ENCODE measurements at places on chromosomes 1 and 21.

GRCh38 chr1:224404916-224405603 is 29.5 kb downstream of the WDR26 start:
- DNase-seq = no peak

GRCh38 chr1:237901299-237901934 is 10.7 kb upstream of the ZP4 start:
- no peak for DNase-seq

- no peak for DNase-seq
Measured at GRCh38 chr1:87719658-87720057, 391.0 kb downstream of the LMO4 start.

DNA sequence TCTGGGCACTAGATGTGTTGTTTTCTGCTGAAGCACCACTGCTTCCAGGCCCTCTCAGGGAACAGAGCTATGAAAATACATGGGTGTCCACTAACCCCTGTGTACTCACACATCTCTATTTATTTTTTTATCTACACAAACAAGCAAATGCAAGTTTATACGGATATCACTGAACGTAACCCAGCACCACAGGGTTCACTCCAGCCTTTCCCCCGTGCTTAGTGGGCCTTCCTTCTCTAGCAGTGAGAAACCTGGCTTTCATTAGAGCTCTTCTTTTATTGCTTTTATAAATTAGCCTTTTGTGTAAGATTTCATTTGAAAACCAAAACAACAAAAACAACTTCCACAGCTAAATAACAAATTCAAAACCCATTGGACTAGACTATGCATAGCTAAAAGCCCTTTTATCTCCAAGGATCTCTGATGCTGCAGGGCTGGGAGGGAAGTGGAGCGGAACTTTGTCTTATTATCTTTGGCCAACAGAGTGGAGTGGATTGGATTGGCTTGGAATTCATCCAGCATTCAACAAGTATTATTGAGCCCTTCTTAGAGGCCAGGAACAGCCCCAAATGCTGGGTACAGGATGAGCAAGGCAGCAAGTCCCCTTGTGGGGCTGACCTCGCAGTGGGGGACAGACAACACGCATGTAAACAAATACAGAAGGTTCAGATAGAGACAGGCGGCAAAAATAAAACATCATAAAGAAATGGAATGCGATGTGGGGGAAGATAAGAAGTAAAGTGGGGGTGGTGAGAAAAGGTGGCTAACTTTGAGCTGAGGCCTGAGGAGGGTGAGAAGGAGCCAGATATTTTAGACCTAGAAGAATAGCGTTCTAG is 371.8 kb upstream of the POU3F1 start:
- DNase-seq = no peak

DNA sequence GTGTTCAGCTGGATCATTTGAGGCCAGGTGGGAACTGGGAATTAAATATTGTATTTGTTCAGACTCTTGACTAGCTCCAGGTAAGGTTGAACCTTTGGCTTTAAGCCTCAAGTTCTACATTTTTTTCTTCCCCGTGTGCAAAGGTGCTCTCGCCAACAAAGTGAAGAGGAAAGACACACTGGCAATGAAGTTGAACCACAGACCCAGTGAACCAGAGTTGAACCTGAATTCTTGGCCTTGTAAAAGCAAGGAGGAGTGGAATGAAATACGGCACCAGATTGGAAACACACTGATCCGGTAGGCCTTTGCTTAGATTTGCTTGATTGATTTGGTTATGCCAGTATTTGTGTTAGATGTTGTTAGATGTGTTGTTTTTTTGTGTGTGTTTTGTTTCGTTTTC is 25.5 kb upstream of the RCC1 start:
- no peak for DNase-seq

DNA sequence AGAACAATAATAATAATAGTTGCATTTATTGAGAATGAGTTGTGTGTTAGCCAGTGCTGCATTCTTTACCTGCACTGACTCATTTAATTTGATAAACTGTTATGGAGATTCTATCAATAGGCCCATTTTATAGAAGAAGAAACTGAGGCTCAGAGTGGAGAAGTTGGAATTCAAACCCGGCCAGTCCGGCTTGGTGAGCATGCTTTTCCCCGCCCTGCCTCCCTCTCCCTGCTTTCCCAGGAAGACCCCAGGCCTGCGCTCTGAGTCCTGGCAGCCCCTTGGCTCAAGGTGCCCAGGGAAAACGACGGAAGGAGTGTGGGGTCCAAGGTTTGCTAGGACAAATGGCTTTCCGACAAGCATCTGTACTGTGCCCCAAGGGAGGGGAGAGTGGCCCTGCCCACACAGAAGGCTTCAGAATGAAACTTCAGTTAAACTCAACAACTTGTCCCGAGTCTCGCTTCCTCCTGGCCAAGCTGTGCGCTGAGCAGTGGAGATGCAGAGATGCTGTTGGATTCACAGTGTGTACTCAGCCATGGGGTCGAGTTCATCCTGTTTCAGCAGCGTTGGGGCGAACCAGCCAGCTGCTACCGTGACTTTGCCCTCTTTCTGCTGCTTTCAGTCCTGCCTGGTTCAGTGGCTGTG is 23.3 kb upstream of the PADI6 start:
- DNase-seq = no peak

- no peak for DNase-seq
Measured at GRCh38 chr1:222096883-222097282, 355.0 kb upstream of the DUSP10 start.

- peak; percentile 76 for DNase-seq
Measured at GRCh38 chr1:41513383-41513735, 28.9 kb upstream of the EDN2 start.

DNA sequence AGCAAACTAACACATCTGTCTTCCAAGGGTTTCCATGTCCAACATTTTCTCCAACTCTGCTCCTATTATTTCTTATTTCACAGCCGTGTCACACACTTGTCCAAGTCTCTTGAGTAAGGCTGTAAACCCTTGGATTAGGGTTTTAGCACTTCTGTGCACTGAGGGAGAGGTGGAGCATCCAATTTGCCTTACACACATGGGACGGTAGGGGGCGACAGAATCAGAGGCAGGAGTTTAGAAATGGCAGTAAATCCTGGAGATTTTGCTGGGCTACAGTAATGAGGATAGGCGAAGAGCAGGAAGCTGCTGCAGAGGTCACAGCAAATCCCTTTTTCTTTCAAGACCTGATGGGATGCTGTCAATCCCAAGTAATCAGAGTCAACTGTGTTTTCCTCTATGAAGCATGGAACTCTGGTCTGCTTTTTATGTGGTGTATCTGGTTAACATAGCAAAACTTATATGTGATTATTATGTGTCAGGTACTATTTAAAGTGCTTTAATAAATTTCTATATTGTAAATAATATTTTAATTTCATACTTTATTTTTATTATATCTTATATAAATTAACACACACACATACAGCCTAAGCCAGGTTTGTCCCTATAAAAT is 15.4 kb upstream of the LCE5A start:
- DNase-seq = no peak

DNA sequence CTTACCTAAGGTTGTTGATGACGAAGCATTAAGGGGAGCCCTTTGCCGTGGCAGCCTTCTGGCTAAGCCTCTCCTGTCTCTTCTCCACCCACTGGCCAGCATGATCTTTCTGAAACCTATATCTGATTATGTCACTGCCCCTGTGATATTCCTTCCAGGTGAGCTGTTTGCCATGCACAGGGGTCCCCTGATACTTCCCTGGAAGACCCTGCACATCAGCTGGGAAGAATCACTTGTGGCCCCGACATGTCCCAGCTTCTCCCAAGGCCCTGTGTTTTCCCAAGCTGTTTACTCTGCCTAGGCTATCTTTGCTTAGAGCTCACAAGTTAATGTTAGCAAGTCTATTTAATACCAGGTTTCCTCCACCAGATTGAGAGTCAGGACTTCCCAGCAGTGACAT is 12.3 kb downstream of the RD3 start:
- DNase-seq = no peak

DNA sequence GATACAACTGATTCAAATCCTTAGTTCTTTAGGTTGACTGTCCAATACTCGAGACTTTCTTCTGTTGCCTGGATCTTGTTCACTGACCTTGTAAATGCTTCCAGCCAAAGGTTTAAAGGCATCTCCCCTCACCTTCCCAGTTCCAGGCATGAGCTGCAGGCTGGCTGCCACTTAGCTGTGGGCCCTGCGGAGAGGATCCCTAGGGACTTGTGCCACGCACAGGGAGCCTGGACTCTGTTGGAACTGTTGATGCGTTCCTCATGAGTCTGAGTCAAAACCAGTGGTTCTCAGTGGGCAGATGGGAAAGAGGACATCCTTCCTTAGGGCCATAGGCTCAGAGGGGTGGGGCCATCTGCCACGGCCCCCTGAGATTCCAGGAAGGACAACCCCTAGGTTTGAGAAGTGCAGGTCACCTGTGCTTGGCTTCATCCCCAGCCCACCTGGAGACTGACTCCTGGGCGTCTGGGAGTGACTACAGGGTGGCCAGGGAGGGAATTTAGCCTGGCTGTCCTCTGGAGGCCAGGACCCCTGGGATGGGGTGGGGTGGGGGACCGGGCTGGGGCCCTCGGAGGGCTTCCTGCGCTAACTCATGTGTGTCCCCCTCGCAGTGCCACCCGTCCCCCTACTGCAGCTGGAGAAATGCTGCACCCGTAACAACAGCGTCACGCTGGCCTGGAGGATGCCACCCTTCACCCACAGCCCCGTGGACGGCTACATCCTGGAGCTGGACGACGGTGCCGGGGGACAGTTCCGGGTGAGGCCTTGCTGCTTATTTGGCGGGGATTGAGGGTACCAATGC is 37.6 kb upstream of the GNPAT start:
- DNase-seq = no peak

- DNase-seq = no peak
Measured at GRCh38 chr1:3024588-3024987, 3.3 kb downstream of the ACTRT2 start.

DNA sequence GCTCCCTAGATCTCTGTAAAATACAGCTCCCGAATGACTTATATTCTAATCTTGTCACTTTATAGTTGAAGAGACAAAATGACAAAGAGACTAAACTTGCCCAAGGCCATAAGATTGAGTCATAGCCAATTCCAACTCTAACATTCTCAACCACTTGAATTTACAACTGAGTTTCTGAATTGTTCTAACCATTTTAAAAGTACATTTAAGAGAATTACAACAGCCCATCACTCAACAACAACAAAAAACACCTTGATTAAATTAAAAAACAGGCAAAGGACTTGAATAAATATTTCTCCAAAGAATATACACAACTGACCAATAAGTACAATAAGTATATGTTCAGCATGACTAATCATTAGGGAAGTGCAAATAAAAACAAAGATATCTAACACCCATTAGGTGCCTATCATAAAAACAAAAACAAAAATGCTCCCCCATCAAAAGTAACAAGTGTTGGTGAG is 8.7 kb upstream of the ADCY10 start:
- DNase-seq = no peak

- no peak for DNase-seq
Measured at GRCh38 chr1:78141531-78142231, 95.9 kb downstream of the GIPC2 start.

DNA sequence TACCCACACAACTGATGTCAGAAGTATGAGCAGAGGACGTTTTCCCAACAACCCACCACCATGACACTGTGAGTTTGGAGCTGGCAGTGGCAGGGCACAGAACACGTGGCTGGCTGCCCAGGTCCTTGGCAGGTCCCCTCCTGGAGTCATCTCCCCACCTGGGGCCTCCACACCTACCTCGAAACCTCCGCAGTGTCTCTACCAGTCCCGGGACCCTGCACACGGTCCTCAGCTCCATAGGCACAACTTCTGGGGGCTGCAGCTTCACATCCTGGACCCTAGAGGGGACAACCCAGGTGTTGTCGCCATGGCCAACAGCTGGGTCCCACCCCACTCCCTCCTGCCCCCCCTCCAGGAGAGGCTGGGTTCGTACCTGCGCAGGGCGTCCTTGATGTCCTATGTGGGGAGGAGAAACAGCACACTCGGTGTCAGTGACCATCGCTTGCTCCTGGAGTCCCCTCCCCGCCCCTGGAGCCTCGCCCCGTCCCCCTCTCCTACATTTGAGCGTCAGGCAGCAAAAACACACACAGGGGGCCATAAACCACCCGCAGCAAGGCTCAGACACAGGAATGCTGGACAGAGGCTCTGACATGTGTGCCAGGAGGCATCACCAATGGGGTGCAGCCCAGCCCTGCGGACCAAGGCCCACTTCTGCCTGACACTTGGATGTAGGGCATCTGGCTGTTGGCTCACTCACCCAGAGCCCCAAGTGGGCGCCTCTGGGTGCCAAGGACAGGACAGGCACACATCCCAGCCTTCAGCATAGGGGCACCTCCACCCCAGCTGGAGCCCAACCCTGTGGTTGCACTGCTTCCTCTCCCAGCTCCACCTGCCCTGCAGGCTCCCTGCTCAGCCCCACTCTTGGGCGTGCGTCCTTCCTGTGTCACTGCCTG is 9.6 kb downstream of the TRIM11 start:
- no peak for DNase-seq

- DNase-seq = no peak
Measured at GRCh38 chr1:212699625-212700222, at the start of gene BATF3. Gene BATF3 (minus strand): TSS chr1:212699840. CDS start chr1:212699762, 78 bp downstream.

GRCh38 chr1:92194511-92194910 is 23.2 kb upstream of the C1orf146 start:
- DNase-seq = no peak

DNA sequence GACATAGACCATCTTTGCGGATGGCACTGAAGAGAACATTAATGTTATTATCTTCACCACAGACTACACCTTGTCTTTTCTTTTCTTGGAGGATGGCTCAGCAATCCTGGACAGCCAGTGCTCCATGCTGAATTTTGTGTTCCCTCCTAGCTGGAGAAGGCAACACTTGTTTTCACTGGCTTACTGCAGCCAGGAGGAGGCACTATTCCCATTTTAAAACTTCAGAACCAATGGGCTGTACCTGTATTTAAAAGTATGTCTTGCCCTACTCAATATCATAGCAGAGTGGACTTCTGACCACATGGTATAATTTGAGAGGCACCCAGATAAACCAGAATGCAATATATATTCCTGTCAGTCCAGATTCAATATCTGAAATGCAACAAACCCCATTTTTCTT is 53.3 kb upstream of the POGK start:
- DNase-seq = no peak

DNA sequence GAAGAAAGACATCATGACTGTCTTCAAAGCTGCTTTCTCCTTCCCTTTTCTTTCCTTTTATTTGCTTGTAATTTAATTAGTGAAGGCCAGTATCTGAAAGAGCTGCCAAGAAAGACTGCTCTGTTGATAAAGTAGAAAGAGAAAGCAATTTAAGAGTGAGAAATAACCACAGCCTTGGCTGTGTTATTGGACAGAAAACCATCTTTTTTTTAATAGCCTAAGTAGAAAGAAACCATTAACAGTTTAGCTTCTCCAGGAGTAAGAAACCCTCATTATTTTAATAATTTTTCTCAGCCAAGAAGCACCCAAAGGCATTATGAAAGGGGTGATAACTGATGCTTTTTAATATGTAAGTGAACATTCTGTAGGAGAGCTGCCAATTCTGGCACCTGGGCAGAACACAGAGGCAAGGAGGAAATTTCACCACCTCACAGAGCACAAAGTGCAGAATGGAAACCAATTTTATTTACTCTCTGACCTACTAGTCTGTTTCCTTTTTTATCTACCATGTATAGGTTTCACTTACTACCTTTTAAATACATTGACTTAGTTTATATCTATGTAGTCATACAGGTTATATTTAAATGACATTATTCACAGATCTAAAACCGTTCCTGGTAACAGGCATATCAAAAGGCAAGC is 703.2 kb downstream of the MRPL39 start:
- no peak for DNase-seq

GRCh38 chr1:247064304-247064703 is 14.3 kb downstream of the ZNF670 start:
- DNase-seq = no peak
